Breast epithelium (tissue), 4 donors: ENCODE measurements at places on chromosomes 5 and 9. TPM values are rescaled to one million over a fixed set of nuclear protein-coding genes. Genes with fewer than 3 reads are reported as not detected.

PCA3 gene
- 0.44 TPM for total RNA-seq

SLC6A19 gene
- total RNA-seq: not detected

SLC1A3 gene
- total RNA-seq: 122 TPM

DNA sequence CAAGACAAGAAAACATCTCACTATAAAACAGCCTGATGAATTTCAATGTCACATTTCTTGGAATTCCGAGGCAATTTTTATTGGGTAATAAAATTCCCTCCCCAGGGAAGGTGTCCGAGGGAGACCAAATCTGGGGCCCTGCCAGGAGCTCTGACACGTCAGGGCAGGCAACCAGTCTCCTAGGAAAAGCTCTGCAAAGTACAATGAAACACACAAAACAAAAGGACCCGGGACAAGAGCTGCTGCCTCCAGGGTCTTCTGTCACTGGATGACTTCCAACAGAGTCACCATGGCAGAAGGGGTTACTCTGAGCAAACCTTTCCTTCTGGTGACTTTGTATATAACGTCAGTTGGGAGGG, 50.8 kb downstream of the SAXO1 start:
- no peak overlapping the region for H3K4me3 ChIP-seq
- H3K36me3 ChIP-seq: no peaks in the 10 kb centered on the region
- no peaks in the 10 kb centered on the region for H3K4me1 ChIP-seq
- no peaks in the 10 kb centered on the region for H3K27me3 ChIP-seq

- no peaks in the 10 kb centered on the region for H3K27me3 ChIP-seq
- H3K36me3 ChIP-seq: no peaks in the 10 kb centered on the region
- DNase-seq: no peak
- H3K27ac ChIP-seq: no peak overlapping the region
- no peaks in the 10 kb centered on the region for H3K4me1 ChIP-seq
- no peak overlapping the region for H3K4me3 ChIP-seq
Observed at GRCh38 chr5:61455179-61456006, 123.3 kb downstream of the ZSWIM6 start.

DNA sequence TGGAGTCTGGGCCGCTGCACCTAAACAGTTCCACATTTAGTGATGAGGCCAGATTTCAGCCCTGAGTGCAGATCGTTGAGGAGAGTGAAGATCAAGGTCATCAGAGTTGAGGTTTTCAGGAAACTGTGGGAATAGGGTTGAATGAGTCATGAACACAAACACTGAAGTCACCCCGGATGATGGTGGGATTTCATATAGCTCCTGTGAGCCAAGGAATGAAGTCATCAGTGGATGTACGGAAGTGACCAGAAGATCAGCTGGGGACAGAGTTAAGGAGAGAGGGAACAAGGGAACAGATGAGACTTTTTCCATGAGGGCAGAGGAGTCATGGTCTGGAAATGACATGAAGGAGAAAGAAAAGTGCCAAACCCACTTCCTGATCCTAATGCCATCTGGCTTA, 36.5 kb downstream of the PALM2AKAP2 start:
- no peaks in the 10 kb centered on the region for H3K27me3 ChIP-seq
- H3K36me3 ChIP-seq: no peaks in the 10 kb centered on the region

DNA sequence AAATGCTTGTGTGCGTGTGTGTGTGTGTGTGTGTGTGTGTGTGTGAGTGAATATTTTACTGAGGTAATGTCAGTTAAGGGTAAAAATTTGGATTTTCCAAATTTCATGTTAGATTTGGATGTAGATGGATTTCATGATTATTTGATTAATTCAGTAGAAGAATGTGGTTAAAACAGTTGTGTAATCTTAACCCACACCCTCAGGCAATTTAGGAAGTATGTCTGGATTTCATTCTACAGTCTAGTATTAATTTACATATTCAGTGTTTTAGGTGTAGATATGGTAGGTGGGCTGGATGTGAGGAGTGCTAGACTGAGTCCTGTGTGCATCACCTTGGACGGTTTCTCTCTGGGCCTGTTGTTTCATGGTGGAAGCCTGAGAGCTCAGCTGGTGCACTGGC, 99.1 kb upstream of the CKMT2 start:
- no peak overlapping the region for H3K4me3 ChIP-seq
- DNase-seq: no peak
- no peak overlapping the region for H3K27ac ChIP-seq
- H3K27me3 ChIP-seq: no peaks in the 10 kb centered on the region
- H3K36me3 ChIP-seq: no peaks in the 10 kb centered on the region
- H3K4me1 ChIP-seq: no peaks in the 10 kb centered on the region

GRCh38 chr9:137664676-137665075, 45.9 kb downstream of the EHMT1 start:
- no peaks in the 10 kb centered on the region for H3K4me1 ChIP-seq
- H3K4me3 ChIP-seq: no peak overlapping the region
- no peaks in the 10 kb centered on the region for H3K36me3 ChIP-seq
- H3K27ac ChIP-seq: no peak overlapping the region
- H3K27me3 ChIP-seq: no peaks in the 10 kb centered on the region

GRCh38 chr5:119899981-119900380, 270.6 kb downstream of the FAM170A start:
- H3K4me1 ChIP-seq: no peaks in the 10 kb centered on the region
- DNase-seq: no peak
- no peaks in the 10 kb centered on the region for H3K27me3 ChIP-seq
- H3K36me3 ChIP-seq: no peaks in the 10 kb centered on the region
- no peak overlapping the region for H3K4me3 ChIP-seq

- no peak overlapping the region for H3K27ac ChIP-seq
- no peaks in the 10 kb centered on the region for H3K4me1 ChIP-seq
- no peak for DNase-seq
- no peaks in the 10 kb centered on the region for H3K36me3 ChIP-seq
- no peaks in the 10 kb centered on the region for H3K27me3 ChIP-seq
- no peak overlapping the region for H3K4me3 ChIP-seq
Observed at GRCh38 chr5:178273665-178274541, 41.3 kb upstream of the PHYKPL start.

- no peaks in the 10 kb centered on the region for H3K27me3 ChIP-seq
- no peak for DNase-seq
- H3K4me1 ChIP-seq: no peaks in the 10 kb centered on the region
- H3K36me3 ChIP-seq: no peaks in the 10 kb centered on the region
Observed at GRCh38 chr5:119009131-119009530, 20.8 kb upstream of the DTWD2 start.
